Stimulated activated CD4-positive, alpha-beta T cell treated with anti-CD3 and anti-CD28 coated beads, Interleukin-1b, Interleukin-23, amount 100 ng/mL, for 24 hours (primary cell): ENCODE measurements at places on chromosomes 11 and 22.

GRCh38 chr11:35783809-35784208 is 121.2 kb downstream of the TRIM44 start:
- DNase-seq, result no peak

- DNase-seq, result no peak
These were observed 43.2 kb upstream of the RDX start for GRCh38 chr11:110339456-110340250.

GRCh38 chr22:38397189-38398085 is 57.6 kb downstream of the KCNJ4 start:
- DNase-seq, result no peak

DNA sequence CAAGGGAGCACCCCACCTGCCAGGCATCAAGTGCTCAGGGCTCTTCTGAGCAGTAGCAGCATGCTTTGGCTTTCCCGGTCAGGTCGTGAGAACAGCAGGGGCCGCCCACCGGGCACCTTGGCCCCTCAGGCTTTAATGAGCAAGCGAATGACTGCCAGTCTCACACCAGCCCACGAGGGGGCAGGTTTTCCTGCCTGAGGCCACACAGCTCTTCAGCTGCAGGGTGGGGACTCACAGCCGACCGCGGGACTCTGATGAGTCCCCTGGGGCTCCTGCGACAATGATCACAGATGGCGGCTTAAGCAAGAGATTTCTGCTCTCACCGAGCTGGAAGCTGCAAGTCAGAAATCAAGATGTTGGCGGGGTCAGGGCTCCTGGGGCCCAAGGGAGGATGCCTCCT is 14.3 kb upstream of the FGF19 start:
- no peak for DNase-seq

GRCh38 chr11:112229159-112229558 is 2.9 kb downstream of the PTS start:
- no peak for DNase-seq
